Nucleus accumbens (tissue), 56 donors: ENCODE measurements at places on chromosomes 4 and X.

GRCh38 chrX:41946989-41947612 lies 23.7 kb upstream of the CASK start:
- no peak for DNase-seq

GRCh38 chr4:15586066-15586465 lies 69.1 kb downstream of the FBXL5 start:
- no peak for DNase-seq

- no peak for DNase-seq
Measured at GRCh38 chrX:24260842-24261550, 52.9 kb downstream of the SUPT20HL2 start.

DNA sequence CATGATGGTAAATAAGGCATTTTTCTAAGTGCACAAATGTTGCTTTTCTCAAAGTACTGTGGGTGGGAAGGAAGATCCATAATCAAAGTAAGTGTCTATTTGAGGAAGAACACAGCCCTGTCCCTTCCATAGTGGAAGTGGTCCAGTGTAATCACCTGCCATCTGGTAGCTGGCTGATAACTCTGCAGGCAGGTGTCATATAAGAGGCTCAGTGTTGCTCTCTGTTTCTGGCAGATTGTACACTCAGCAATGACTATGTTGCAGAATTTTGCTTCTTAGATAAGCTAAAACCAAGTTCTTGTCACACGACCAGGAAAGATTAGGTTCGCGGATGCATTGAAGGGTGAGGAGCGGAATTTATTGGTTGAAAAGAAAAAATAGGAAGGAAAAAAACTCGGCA lies 20.9 kb downstream of the SAGE1 start:
- DNase-seq: no peak

DNA sequence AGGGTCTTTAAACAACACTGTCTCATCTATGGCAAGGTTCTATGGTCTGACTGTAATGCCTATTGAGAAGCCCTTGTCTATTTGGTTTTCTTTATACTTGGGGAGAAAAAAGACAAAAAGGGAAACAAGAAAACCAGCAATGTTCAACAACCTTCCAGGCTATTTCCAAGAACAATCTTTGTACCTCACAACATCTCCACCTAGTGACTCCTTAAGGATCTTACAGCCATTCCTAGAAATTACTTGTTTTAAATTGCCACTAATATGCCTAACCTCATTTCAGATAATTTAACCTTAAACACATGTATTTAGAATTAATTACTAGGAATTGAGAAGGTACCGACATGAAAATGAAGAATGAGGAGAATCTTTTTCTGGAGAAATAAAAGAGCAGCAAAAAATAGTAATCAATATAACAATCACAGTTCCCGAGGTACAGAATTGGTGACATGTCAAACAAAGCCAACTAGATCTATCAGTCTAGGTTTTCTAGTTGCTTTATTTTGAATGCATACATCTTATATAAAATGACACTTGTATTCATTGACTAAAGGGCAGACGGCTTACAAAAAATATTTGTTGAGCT lies 1.6 kb upstream of the RBM46 start:
- DNase-seq: no peak

GRCh38 chr4:38135201-38135600 lies 175.0 kb downstream of the PTTG2 start:
- DNase-seq: no peak

- no peak for DNase-seq
Measured at GRCh38 chr4:23125118-23125517, 432.4 kb downstream of the GBA3 start.

DNA sequence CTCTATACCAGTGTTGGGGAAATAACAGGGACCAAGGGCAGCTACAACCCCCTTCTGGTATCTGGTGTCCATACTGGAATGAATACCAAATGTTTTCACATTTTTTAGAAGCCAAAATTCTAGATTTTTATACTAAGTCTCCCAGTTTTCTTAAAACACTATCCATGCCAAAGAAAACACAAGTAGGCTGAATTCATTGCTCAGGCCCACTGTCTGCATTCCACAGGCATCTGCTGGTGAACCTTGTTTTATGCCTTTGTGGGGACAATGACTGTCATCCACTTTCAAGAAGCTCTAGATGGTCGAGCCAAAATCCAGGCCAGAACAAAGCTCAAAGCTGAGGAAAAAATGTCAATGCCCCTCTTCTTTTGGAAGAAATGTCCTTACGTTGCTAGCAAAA lies 213.4 kb upstream of the RASGEF1B start:
- no peak for DNase-seq

DNA sequence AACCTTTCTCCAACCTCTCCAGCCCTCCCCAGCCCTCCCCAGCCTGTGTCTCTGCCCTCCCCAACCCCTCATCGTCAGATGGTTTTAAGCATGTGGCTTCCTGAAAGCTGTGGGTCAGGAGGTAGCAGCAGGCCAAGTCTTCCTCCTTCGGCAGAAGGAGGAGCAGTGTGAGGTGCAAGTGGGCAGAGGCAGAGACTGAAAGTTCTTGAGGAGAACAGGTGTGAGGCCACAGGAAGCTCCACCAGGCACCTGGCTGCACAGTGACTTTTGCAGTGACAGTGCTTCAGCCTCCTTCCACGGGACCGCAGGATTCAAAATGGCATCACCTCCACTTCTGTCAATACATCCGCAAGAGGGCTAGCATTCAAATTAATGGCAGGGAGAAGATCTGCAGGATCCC lies 203.9 kb upstream of the LEF1 start:
- no peak for DNase-seq

DNA sequence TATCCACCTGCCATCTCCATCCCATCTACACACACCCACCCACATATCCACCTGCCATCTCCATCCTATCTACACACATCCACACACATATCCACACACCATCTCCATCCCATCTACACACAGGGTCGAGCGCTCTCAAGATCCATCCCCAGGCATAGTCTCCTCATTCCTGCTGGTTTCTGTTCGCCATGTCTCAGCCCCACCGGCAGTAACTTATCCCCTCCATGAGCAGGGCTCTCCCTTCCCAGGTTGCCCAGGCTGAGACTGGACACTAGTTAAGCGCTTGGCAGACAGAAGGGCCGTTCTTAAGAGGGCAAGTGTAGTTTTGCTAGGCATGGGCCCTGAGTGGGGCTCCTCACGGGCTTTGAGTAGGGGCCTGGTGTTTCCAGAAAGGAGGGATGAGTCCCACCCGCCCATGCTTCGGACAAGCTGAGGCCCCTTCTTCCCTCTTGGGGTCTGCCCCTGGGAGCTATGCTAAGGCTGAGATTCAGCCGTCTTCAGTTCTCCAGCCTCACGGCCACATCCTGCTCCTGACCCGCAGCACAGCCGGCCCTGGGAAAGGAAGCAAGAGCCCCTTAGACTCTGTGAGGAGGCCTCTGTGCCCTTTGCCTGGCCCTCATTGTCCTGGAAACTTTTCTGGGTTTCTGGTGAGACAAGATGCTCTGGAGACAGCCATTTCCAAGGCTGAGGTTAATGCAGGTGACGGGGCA lies 20.4 kb downstream of the TMEM271 start:
- DNase-seq: no peak

DNA sequence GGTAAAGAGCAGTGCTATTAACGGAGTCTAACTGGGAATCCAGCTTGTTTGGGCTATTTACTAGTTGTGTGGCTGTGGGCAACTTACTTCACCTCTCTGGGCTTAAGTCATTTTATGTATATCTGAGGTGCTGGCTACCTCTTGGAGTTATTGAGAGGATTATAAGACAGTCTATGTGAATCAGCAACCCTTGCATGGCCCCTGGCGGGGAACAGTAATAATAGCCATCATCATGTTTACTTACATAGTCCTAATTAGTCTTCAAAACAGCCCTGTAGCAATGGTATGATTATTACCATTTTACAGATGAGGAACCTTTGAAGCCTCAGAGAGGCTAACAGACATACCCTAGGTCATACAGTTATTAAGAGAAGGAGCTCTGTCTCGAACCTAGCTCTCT lies 1.5 kb downstream of the HPRT1 start:
- DNase-seq: no peak

GRCh38 chr4:38832624-38833528 lies 23.7 kb downstream of the TLR6 start:
- no peak for DNase-seq

DNA sequence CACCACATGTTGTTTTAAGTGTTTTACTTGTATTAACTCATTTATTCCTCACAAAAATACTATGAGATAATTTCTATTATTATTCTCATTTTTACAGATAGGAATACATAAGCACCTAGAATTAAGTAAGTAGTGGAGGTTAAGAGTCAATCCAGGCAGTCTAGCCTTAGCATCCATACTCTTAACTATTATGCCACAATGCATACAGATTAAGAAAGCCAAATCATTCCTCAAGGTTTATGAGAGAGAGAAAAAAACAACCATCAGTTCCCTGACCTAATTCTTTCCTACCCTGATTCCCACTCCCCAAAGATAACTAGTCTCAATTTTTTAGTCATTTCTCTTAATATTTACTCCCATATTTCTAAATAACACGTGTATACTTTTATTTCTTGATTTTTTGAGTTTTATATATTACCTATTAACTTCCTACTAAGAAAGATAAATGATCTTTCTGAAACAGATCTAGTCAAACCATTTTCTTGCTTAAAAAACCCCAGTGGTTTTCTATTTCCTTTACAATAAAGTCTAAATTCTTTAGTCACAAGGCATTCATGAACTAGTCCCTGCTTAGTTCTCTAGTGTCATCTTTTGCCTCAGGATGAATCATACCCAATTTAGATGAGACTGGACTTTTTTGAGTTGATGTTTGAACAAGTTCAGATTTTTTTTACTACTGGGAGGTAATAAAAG lies 16.0 kb downstream of the UBA6 start:
- no peak for DNase-seq

DNA sequence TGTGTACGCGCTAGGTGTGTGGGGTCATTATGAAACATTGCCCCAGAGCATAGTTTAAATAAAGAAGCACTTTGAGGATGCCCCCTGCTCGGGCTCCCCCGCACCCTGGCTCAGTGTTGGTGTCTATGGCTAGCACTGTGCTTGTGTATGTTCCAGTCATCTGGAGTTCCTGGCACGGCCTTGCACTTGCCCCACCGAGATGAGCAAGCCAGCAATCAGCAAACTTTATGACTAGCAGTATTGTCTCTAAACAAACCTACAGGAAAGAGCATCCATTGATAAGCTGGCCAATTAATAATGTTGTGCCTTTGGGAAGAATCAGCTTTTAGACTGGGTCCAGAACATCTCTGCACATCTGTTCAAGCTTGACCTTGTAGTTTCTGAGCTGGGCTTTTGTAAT lies 707 bp upstream of the SHROOM4 start:
- DNase-seq: peak; percentile 66

DNA sequence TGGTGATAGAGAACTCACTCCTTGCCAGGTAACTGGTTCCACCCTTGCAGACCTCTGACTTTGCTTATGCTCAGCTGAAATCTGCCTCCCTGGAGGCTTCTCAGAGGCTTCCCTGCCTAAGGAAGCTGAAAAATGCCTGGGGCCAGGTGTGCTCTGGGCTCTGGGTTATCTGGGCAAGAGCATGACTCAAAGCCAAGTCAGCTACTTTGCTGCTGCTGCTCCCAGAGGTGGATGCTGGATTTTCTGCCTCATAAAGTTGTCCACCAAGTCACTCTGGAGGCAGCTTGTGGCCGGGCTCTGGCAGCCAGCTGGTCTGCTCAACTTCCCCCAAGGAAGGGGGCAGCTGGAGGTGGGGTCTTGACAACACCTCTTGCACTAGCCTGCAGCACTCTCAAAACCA lies 132.7 kb downstream of the PJA1 start:
- DNase-seq: no peak

DNA sequence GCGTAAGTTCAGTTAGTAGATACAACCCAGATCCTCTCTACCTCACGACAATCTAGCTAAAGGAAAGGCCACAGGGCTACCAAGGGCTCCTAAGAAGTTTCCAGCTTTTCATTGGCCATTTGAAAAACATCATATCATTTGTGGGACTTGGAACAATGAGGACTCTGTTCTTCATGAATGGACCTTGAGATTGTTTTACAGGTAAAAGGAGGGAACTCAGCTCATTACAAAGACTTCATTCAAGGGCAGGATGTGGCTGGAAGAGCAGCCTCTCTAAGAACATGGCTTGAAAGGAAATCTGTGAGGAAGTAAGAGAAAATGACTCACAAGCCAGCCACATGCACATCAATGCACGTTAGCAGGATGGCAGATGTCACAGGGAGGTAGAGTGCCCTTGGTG lies 105.9 kb upstream of the SLC7A11 start:
- DNase-seq: no peak

DNA sequence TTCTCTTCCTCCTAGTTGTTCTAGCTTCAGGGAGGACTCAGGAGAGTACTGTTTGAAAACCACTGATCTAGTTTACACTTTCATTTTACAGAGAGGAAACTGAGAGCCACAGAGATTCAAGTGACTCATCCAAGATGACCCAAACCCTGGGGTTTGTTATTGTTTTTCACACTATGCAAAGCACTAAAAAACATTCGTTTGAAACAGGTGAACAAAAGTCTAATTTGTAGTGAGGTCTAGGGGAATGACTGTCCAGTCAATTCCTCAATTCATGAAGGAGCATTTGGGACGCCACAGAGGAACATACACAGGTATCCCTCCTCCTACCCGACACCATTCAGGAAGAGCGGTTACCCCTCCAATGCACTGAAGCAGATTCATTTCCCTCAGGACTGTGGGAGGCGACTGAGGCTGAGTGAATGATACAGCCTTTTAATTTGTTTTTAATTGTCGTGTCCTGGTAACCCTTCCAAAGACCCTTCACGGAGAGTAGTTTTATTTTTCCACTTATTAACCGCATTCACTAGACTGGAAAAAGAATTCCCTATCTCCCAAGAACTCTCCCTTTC lies 30.3 kb downstream of the TLR10 start:
- DNase-seq: no peak

DNA sequence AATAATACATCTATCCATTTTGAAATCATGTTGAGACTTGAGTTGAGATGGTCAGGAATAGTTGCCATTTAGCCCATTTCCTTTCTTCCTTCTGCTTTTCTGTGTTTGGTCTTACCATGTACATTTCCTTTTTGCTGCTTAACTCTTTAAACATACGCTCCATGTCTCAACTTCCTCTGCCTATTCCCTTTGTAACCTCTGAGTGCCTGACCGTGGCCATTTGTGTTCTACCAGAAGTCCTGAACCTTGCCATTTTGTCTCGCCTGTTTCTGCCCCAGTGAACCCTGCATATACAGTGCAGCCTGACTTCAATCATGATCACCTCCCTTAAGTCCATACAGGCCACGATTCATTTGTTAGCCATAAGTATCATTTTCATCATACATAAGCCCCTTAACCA lies 169.0 kb downstream of the RAPGEF2 start:
- no peak for DNase-seq

DNA sequence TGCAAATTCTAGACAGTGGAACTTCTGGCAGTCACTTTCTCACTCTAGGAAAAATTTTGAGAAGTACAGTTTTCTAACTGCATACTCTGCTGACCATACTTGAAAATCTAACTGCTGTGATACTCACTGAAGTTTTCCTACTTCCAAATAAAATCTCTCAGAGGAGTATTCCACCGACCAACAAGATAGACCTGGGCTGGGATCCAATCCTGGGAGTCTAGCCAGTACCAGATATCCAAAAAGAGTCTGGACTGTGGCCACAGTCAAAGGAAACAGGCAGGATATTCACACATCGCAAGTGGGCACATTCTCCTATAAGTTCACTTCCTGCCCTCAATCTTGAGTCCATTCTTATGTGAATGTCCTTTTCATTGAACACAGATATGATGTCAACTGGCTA lies 1138.7 kb upstream of the PCDH7 start:
- no peak for DNase-seq

GRCh38 chr4:159129814-159130550 lies 27.1 kb downstream of the RAPGEF2 start:
- no peak for DNase-seq

GRCh38 chr4:152825336-152825735 lies 45.6 kb downstream of the ARFIP1 start:
- no peak for DNase-seq

- DNase-seq: no peak
Measured at GRCh38 chr4:131488772-131489171, 1660.3 kb upstream of the PCDH10 start.
